ENCODE measurements at places on chromosomes 12 and 14.

DNA sequence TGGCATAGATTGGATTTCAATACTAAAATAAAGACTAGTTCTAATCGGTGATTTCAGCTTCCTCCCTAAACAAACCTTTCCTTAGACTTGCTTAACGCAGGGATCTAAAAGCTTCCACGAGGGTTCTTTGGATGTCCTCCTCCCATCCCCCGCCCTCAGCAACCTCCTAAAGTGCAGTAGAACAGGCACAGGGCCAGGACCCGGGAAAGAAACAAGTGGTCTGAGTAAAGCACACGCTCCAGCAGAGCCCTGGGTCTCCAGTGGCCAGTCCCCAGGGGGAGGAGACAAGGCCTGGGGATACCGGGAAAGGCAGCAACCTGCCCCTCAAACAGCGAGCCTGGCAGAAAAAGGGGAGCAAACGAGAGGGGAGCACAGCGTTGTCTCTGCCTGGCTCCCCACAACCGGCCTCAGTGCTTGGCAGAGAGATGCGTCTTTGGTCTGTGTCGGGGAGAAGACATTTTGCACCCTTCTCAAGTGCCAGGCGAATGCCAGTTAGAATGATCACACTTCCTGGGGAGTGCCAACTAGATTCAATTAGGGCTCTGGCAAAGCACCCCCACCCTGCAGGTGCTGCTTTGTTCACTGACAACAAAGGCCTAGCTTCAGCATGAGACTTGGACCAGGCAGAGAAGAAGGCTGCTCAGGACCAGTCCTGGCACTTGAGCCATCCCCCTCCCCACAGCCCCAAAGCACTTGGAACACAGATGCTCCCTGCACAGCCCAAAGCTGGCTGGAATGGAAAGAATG lies 17.1 kb upstream of the SLC6A12 start:
- no peak for DNase-seq

DNA sequence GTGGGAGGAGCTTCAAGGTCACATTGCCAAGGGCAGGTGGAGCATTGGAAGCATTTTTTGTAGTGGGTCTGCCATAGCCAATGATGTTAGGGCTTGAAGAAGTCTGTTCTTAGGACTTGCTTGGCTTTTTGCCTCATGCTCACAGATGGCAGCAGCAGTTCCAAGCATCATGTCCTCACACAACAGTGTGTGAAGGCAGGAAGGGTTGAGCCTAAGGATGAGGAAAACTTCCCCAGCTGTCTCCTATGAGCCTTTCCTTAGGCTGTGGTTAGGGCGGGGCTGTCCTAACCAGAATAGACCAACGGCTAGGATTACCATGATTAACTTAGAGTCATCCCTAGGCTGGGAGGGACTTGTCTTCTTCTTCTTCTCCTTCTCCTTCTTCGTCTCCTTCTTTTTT lies 76.2 kb upstream of the KCNA1 start:
- no peak for DNase-seq

GRCh38 chr12:46535907-46536306 lies 163.3 kb upstream of the SLC38A2 start:
- DNase-seq, result no peak

DNA sequence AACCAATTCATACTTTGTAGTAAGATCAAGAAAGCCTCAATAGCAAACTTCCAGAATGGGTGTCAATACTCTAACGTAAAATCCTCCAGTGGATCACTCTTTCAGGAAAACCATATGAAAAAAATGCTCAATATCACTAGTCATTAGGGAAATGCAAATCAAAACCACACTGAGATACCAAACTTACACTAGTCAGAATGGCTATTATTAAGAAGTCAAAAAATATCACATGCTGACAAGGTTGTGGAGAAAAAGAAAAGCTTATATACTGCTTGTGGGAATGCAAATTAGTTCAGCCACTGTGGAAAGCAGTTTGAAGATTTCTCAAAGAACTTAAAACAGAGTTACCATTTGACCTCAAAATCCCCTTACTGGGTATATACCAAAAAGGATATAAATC lies 49.5 kb upstream of the ATXN7L3B start:
- no peak for DNase-seq

DNA sequence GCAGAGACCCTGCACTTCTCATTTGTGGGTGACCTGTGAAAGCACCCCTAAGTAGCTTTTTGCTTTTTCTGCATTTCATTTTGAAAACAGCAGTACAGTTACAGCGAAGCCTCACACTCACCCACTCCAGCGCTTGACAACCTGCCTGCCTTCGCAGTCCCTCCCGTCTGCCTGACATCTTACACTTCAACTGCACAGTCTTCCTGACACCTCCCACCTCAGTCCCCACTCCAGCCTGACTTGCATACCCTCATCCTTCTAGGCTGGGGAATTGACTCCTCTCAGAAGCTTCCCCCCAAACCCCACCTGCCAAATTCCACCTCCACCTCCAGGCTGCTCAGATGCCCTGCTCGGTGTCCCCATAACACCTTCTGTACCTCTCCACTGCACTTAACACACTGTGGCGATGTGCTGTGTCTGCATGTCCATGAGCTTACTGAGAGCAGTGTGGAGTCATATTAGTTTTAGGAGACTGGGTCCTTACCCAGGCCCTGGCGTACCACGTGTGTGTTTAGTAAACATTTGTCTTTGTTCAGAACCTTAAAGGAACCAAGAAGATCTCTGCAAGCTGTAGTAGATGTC lies 159.4 kb downstream of the PRKCH start:
- DNase-seq, result no peak

DNA sequence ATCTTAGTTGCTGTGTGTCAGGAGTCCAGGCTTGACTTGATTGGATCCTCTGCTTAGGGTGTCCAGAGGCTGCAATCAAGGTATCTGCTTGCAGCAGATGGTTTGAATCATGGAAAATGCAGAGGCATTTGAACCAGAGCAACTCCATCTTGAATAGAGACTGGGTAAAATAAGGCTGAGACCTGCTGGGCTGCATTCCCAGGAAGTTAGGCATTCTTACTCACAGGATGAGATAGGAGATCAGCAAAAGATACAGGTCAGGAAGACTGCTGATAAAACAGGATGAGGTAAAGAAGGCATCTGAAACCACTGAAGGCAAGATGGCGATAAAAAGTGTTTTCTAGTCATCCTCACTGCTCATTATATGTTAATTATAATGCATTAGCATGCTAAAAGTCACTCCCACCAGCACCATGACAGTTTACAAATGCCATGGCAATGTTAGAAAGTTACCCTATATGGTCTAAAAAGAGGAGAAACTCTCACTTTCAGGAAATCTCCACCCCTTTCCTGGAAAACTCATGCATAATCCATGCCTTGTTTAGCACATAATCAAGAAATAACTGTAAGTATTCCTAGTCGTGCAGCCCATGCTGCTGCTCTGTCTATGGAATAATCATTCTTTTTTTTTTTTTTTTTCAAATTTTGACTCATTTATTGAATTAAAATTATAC lies 218.3 kb upstream of the CPNE8 start:
- no peak for DNase-seq

GRCh38 chr12:32032205-32032810 lies 73.1 kb downstream of the RESF1 start:
- no peak for DNase-seq

GRCh38 chr12:57225680-57226210 lies 3.8 kb upstream of the SHMT2 start:
- DNase-seq, result no peak

DNA sequence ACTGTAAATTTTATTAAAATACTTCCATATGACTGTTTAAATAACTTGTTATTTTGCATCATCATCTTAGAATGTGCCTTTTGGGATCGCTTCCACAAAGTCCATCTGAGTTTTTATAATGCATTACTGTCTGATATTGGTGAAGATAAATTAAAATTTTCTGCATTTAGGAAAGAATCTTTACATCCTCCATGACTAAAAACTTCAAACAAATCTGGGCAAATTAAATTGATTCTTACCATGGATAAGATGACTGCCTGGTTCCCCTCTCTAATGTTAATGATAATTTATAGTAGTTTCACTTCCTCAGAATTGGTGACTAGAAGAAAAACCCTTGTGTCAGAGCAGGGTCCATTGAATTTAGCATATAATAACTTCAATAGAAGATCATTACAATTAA lies 94.7 kb upstream of the SLC38A4 start:
- peak; percentile 12 for DNase-seq

- no peak for DNase-seq
Measured at GRCh38 chr12:105092336-105092735, 8.1 kb upstream of the ALDH1L2 start.

- DNase-seq, result no peak
Measured at GRCh38 chr14:103318750-103319419, 15.2 kb upstream of the EIF5 start.

GRCh38 chr12:125395583-125396215 lies 330.5 kb downstream of the AACS start:
- DNase-seq, result no peak

GRCh38 chr12:94689002-94689645 lies 38.8 kb upstream of the TMCC3 start:
- no peak for DNase-seq

- no peak for DNase-seq
Measured at GRCh38 chr12:61676520-61676919, 583.7 kb upstream of the USP15 start.

DNA sequence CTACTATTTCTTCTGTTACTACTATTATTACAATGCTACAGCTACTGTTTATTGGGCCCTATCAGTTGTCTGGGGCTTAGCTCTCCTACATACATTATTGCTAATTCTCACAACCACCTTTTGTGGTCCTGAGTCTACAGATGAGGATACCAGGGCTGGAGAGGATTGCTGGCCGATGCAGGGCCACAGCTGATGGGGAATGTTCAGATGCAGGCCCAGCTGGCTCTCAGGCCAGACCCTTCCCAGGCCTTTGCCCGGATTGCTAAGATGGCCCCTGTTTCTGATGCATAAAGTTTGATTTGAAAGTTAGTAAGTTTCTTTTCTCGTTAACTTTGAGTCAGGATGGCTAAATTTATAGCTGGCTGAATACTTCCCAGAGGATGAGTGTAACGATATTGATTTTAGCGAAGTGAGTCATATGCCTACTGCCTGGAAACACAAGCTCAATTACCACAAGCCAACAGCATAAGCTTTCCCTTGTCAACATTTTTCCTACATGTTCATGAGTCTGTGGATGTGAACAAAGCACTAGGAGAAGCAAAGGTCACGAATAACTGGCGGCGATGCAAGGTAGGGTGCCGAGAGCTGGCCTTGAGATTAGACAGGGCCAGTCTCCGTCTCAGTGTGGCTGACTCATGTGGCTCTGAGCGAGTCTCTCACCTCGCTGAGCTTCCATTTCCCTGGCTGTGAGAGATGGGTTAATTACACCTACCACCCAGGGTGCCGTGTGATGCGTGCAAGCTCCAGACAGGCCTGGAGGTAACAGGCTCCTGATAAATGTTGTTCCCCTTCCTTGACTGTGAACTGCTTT lies 111.0 kb downstream of the BEGAIN start:
- no peak for DNase-seq

DNA sequence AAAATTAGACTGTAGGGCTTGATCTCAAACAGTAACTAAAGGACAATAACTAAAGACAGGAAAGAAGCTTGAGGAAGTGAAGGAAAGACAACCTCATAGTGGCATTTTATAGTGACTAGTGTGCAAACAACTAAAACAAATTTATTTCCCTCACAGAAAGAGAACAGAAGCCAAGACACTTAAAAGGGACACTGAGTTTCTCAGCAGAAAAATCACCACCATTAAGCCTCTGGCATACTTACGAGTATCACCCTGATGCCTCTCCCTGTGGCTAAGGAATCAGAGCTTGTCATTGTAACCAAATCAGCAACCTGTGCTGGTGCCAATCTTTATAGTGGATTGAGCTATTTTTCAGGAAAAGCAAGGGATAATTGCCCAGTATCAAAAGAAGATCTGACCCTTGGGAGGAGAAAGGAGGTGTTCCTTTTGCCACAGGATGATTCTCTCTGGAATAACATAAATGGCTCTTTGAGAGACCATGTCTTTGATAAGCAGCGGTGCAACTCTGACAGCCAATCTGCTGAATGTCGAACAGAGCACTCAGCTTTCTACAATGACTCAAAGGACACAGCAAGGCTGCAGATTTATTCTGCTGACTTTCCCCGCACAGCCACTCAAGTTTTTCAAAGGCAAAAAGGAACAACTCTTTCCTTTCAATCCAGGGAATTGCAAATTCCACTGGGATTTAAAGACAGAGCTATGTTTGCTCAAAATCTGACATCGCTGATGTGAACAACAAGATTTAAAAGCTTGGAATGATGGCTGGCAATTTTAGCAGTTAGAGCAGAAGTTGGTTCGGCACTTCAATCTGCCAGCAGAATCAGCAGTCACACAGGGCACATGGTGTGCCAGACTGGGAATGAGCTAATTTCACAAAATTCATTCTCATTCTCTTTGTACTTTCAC lies 34.6 kb downstream of the ATF7 start:
- no peak for DNase-seq

DNA sequence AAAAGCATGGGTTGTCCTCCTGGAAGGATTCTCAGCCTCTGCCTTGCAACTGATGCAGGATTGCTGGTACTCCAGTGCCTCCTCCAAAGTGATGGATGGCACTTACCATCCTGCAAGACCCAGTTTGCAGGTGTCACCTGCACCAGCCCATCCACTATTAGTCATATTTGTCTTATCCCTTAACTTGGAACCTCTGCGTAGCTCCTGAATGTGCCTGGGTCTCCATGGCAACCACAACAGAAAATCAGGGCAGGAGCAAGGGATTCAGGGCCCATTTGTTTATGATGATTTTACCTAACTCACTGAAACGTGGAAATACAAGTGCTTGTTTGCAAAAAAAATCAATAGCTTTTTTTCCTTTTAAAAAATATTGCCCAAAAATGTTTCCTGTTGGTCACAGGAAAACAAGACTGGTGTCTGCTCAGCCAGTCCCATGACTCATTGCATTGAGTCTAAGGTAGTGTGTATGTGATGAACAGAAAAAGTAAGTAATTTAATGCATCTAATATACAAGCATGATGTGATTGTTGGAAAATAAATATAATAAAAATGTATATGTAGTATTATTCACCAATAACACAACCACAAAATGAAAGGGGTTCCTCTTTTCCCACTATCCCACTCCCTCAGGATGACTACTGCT lies 1196.3 kb upstream of the TMEM132C start:
- no peak for DNase-seq

DNA sequence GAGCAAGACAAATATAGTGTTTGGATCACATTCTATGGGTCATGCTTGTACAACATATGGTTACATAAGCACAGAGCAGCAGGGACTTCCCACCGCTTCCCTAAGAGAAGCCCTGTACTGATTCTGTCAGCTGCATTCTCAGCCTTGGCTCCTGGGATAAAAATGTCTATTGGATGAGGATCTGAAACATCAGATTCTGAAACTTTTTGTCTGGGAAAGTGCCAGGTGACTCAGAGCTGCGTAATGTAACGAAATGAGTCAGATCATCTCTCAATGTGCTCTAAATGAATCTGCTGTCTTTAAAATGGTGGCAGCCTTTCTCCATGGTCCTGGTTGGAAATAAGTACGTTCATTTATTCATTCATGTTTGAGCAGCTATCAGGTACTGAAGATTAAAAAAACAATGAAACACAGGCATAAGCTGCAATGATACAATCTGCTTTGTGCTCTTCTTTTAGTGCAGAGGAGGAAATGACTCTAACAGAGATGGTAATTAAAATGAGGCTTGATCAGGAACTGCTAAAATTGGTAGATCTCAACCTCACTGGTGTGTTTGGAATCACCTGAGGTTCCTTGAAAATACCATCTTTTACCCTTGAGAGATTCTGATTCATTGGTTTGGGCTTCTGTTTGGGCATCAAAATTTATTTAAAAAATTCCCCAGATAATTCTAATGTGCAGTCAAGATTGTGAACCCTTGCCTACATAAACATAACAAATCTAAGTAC lies 99.1 kb upstream of the NAP1L1 start:
- no peak for DNase-seq
